Smooth muscle cell of the brain vasculature (primary cell): ENCODE measurements at places on chromosomes 12 and 14.

DNA sequence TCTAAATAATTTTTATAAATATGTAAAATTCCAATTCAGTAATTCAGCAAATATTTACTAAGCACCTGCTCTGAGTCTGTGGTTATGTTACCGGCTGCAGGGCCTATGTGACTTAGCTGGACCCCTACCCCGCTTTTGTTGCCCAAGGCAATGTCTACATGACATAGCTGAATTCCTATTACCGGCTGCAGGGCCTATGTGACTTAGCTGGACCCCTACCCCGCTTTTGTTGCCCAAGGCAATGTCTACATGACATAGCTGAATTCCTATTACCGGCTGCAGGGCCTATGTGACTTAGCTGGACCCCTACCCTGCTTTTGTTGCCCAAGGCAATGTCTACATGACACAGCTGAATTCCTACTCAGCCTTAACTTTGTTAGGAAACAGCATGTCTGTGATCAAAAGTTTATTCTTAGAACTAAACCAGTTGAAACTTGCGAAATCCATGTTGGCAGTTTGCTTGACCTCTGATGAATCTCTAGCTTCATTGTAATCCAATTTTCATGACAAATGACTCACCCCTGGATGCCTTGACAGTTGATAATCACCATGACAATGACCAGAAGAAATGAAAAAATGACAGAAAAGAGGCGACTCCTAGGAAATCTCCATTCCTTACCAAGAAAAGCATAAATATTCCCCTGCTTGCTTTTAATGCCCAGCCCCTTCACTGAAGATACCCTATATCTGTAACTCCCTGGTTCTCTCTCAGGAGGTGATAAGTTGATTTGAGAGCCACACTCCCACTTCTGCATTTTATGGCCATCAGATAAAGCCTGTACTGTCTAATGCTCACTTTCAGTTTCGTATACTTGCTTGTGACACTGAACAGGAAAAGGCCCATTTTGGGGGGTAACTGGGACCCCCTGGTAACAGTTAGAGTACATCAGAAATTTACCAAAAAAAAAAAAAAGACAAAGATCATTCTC lies 148.4 kb upstream of the SYT10 start:
- DNase-seq: no peak

GRCh38 chr12:113397497-113398197 lies 6.0 kb downstream of the SDS start:
- no peak for DNase-seq

DNA sequence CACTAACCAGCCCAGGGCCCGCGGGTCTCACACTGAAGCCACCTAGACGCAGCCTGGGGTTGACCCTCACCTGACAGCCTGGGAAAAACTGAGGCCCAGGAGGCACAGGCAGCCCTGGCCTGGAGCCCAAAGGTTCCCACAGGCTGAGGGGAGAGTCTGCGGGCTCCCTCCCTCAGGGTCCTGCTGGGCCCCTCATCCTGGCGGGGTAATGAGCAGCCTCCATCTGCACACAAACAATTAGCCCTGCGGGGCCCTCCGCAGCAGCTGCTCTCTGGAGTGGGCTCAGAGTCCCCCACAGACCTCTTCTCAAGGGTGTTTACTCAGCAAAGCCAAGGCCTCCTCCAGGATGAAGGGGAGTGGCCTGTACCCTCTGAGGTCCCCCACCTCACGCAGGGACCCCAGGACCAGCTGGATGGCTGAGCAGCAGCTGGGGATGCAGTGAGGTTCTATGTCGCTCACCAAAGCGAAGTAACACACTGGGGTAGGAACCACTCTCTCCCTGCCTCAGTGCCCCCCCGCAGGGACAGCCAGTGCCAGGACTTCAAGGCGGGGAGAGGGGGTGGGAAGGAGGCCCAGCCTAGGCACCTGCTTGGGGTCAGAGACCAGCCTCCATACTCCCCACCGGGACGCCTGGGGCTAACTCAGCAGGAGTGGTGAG lies 7.3 kb downstream of the AKT1 start:
- DNase-seq: no peak

DNA sequence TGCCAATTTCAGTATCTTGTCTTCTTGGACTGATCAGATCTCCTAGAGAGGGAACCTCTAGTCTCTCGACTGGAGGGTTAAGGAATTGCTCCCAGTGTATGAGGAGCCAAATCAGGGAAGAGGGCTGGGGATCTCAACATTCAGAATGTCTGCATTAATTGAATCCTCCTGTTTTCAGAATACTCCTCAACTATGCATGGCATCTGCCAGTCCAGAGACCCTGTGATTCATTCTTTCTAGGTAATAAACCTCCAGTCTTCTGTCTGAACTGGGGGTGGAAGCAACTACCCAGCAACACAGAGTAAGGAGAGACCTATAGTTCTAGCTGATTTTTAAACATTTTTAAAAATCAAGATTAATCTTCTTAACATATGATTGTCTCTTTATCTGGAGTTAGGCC lies 92.7 kb downstream of the AKAP6 start:
- DNase-seq: no peak

GRCh38 chr12:131076296-131076695 lies 122.6 kb downstream of the ADGRD1 start:
- no peak for DNase-seq

DNA sequence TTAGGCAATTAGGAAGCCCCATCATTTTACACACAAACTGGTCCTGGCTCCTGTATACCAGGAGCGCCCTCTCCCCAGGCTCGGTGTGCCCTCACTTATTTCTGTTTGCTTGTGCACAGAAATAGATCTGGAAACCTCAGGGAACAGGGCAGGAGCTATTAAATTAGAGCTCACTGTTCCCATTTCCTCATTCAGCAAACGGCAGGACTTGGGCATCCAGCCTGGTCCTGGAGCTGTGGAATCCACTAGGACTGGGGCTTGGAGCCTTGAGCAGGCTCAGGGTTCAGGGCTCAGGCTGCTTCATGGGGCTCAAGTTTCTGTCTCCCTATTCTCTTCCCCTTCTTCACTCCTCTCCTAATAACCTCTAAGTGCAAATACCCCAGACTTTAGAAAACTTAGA lies 91.3 kb downstream of the VCPKMT start:
- no peak for DNase-seq

- DNase-seq: peak; percentile 32
Observed at GRCh38 chr14:23639891-23640523, 3.8 kb downstream of the DHRS2 start.

- no peak for DNase-seq
Observed at GRCh38 chr12:9662488-9662887, 7.0 kb upstream of the CLEC2D start.

DNA sequence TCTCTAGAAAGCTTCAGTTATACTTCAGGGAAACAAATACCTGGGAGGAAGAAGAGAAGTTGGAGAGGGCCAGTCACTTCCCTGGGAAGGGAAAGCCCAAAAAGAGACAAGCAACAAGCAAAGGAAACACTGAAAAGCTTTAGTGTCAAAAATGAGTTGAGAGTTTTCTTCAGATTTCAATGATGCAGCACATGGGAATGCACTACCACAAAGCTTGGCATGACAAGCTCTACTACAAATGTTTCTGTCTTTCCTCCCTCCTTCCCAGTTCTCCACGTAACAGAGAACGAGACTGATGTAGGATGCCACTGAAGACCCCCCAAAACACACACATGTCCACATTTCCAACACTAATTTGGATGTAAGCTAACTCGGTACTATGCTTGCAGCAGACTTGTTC lies 26.8 kb upstream of the ADAMTS20 start:
- no peak for DNase-seq

DNA sequence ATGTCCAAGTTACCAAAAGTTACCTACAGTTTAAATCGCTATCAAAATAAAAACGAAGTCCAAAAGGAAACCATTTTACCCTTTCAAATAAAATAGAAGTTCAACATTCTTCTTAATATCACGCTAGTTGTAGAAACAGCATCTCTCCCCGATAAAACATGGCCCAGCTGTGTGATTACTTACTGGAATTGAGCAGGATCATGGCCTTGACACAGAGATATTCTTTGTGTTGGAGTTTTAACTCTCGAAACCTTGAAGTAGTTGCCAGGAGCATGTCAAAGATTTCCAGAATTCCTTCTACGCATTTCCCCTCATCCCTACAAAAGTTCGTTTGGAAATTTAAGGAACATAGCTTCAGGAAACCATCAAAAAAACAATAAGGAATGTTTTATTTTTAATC lies 44.8 kb downstream of the ESR2 start:
- DNase-seq: no peak

DNA sequence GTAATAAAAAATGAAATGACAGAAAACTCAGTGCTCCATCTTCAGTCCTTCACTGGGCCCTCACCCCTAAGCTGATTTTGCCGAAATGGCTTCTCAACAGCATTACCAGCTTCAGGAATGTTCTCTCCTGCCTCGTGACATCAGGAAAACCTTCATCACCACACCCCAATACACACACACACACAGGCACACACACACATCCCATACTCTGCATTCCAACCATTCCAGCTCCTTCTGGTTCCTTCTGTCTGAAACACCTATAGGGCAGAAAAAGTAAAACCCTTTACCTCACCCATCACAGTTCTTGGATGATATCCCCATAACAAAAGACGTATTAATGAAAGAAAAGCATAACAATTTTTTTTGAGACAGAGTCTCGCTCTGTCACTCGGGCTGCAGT lies 75.9 kb downstream of the CCDC60 start:
- no peak for DNase-seq

GRCh38 chr12:40031965-40032364 lies 73.9 kb downstream of the SLC2A13 start:
- DNase-seq: no peak

- DNase-seq: peak; percentile 57
Observed at GRCh38 chr14:78997811-78998210, 827.6 kb downstream of the NRXN3 start.

DNA sequence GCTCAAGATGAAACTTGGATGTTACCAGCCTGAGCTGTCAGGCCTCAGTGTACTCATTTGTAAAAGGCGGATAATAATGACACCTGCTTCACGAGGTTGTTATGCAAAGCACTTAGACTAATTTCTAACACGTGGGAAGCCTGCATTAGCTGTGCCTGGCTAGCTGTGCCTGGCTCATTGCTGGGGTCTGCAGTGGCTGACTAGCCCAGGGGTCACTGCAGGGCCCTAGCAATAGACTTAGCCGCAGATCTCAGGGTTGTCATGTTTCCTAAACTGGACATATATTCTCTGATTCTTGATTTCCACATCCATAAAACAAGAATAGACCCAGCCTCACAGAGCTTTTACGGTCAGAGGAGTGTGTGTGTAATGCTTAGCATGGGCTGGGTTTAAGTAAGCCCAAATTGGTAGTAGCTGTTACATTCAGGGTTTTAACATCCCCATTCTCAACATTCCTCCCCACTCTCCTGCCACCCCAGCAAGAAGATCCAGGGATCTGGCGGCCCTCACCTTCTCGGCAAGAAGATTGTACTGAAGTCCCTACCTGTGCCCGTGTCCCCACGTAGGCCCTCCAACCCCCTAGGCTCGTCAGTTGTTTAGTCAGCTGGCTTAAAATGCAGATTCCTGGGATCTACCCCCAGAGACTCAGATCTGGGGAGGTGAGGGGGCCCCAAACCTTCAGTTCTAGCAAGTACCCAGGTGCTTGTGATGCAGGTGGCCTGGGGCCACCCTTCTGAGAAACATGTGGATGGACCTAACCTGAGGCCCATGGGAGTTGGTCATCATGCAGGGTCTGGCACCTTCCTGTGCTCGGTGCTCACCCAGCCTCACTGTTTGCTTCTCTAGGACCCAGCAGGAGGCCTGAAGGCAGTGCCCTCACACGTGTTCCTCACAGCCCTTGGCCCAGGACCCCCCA lies 8.6 kb downstream of the NR4A1 start:
- no peak for DNase-seq

DNA sequence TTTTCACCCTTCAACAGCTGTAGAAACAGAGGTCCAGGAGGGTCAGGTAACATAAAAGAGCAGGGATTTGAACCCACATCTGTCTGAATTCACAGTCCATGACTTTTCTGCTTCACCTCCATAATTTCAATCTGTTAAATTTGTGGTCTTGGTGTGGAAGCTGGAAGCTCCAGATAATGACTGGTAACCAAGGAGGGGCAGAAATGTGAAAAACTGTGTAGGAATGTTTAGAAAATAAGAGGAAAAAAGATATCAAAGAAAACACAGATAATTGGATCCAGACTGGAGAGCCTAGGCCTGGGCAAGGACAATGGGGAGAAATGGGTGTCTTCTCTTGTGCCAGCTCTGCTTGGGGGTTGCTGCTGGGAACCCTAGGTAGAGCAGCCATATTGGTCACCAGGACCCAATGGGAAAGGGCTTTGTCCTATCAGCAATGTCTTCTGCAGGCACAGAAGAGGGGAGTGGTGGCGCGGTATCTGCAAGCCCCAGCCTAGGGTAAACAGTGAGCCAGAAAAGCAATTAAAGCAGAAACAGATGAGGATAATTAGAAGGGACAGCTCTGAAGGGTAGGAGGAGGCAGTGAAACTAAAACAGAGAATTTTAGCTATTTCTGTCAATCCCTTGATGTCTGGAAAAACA lies 54.3 kb upstream of the CCDC91 start:
- no peak for DNase-seq
